ENCODE measurements at places on chromosomes 11 and 22. TPM values are rescaled to one million over a fixed set of nuclear protein-coding genes. Genes with fewer than 3 reads are reported as not detected.

GRCh38 chr11:33461369-33462125, 204.4 kb downstream of the HIPK3 start:
- DNase-seq, result no peak

- DNase-seq, result peak; percentile 0
These were observed 10.0 kb upstream of the ANKRD13D start for GRCh38 chr11:67278939-67279588.

GRCh38 chr11:3127706-3128355, 37.3 kb downstream of the OSBPL5 start:
- no peak for DNase-seq

CASP5 gene
- total RNA-seq, result not detected

DNA sequence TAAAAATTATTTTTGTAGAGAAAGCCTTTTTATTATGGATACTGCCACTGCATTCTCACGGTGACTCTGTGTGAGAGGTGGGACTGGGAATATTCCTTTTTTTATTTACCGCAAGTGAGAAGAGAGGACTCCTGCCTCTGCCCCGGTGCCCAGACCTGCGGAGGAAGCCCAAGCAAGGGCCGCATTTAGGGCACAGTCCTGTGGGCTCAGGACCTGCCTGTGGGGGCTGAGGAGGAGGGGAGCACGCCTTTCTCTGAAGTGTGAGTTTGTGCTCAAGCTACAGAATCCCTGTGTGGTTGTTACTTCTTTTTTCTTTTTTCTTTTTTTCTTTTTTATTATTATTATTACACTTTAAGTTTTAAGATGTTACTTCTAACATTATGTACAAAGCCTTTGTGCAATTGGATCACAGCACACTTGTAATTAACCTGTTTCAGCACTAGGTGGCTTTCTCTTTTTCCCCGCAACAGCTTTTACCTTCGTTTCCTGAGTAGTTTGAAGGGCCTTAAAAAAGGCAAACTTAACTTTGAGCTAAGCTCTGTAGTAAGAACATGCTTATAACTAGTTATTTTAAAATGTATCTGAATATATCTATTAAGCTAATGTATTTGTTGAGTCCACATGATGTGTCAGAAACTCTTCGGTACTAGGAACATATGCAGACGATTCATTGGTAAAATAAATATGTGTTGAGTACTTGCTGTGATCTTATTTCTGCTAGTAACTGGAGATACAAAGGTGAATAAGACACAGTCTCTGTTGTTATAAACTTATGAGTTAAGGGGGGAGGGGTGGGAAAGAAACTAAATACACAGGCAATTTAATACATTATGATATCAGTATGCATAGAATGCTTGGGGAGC, 18.3 kb downstream of the AMOTL1 start:
- no peak for DNase-seq

GRCh38 chr11:42552786-42553185, 759.0 kb upstream of the API5 start:
- DNase-seq, result no peak

- DNase-seq, result peak; percentile 94
These were observed 873 bp upstream of the SCO2 start for GRCh38 chr22:50526108-50526833.

PHF21A gene
- total RNA-seq, result 70.2 TPM

- no peak for DNase-seq
These were observed 66.9 kb downstream of the SCUBE1 start for GRCh38 chr22:43276321-43276720.

GRCh38 chr11:78698612-78699011, 123.9 kb upstream of the NARS2 start:
- DNase-seq, result no peak

GRCh38 chr22:27370987-27371386, 430.6 kb downstream of the MN1 start:
- DNase-seq, result no peak

DNA sequence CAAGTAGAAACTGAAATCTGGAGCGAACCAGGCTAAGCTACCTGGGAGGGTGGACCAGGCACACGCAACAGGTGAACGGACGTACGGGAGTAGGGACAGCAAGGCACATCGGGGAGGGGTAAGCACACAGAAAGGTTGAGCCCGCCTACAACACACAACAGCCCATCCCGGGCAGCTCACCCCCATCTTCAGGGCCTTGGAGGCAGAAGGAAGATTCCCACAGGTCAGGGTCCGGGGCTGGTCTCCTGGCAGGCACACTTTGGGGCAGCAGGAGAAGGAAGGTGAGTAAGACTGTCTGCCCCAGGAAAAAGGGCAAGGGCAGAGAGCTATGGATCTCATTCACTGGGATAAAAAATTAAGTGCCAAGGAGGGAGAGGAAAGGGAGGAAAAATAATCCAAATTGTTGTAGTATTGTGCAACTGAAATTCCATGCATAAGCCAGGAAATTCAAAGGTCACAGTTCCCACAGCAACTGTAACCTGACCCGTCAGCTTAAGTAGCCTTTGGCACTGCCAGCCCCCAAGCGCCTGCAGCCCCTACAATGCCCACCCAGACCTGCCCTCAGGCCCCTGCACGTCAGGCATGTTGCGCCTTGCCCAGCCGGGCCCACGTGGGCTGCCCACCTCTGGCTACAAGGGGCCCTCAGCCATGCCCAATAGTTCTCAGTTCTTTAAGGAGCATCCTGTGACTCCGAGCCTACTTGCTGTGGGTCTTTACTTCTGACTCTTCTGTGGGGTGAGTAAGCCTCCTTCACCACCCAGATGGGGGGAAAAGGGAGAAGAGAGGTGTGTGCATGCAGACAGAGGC, 51.8 kb downstream of the MICAL3 start:
- DNase-seq, result no peak

DNA sequence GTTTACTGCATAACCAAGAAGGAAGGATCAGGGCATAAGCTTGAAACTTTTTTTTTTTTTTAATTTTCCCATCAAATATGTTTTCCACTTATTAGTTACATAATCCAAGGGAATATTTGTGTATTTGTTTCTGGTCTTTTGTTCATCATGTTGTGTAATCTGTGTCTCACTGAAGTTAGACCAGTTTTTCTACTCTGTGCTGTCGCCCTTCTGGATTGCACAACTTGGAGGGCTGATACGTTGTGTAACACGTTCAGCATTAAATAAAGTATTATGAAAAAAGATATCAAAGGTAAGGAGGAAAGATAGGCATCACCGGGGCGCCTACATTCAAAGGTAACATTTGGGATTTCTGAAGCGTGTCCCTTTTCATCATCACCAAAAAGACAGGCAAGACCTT, 3.3 kb upstream of the E2F8 start:
- DNase-seq, result no peak

GRCh38 chr11:112270551-112271180, 10.0 kb upstream of the PLET1 start:
- no peak for DNase-seq

SLC16A8 gene
- not detected for total RNA-seq

DNA sequence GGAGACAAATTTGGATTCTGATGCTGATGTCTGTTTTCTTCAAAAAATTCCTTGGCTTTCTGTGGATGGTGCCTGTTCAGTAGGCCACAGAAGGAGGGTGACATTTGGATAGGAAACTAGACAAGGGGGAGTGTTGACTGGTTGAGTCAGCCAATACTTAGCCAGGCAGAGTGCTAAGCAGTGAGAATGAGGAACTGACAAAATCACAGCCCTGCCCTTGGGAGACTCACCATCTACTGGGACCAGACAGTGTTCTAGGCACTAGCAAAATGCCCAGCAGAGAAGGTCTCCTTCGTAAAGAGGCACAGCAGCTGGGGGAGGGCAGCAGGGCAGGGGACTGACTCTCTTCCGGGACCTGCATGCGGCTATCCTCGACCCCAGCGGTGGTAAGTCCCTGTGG, 190.2 kb downstream of the DSCAML1 start:
- peak; percentile 5 for DNase-seq

SLC22A12 gene
- total RNA-seq, result not detected

DNA sequence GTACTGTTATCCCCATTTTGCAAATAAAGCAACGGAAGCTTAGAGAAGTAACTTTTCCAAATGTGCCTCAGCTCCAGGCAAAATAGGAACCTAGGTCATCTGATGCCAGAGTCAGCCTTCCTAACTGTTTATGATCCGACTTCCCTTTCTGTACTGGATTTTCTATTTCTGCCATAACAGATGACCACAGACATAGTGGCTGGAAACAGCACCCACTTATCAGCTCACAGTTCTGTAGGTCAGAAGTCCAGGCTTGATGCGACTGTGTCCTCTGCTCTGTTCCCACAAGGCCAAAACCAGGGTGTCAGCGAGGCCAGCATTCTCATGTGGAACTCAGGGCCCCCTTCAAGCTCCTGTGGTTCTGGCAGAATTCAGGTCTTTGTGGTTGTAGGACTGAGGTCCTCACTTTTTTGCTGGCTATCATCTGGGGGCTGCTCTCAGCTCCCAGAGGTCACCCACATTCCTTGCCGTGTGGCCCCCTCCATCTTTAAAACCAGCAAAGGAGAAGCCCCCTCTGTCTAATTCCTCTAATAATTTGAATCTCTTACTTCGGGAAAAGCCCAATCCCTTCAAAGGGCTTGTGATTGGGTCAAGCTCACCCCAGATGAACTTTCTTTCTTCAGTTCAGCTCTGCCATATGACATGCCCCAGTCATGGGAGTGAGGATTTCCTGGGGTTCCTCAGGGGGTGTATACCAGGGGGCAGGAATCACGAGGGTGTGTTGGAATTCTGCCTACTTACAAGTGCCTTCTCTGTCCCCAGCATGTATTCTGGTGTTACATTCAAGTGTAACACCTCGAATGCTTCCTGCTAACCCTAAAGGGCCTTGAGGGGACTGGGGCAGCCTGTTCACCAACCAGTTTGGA, 15.3 kb downstream of the KCNJ5 start:
- DNase-seq, result no peak

GRCh38 chr22:37986371-37986770, 2.0 kb upstream of the SOX10 start:
- no peak for DNase-seq

- DNase-seq, result no peak
These were observed 13.4 kb downstream of the CD5 start for GRCh38 chr11:61115498-61116224.

DNA sequence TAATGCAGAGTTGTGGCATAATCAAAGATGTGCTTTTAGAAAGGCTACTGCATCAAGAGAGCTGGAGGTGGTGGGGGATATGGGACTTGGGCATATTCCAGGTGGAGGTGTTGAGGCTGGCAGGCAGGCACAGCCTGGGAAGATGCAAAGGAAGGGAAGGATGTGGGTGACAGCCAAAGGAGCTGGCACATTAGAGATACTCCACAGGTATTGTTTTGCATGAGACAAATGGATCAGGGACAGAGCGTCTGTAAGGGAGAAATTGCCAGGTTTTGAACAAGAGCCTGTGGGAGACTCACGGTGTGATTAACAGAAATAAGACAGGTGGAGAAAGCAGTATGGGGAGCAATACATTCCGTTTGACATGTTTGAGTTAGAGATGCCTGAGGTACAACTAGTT, 263.7 kb downstream of the NELL1 start:
- DNase-seq, result no peak

GRCh38 chr11:129643031-129643721, 172.5 kb upstream of the TMEM45B start:
- DNase-seq, result peak; percentile 58

PATZ1 gene
- total RNA-seq, result 22.9 TPM

C22orf31 gene
- not detected for total RNA-seq

SNX32 gene
- total RNA-seq, result 2.2 TPM

DNA sequence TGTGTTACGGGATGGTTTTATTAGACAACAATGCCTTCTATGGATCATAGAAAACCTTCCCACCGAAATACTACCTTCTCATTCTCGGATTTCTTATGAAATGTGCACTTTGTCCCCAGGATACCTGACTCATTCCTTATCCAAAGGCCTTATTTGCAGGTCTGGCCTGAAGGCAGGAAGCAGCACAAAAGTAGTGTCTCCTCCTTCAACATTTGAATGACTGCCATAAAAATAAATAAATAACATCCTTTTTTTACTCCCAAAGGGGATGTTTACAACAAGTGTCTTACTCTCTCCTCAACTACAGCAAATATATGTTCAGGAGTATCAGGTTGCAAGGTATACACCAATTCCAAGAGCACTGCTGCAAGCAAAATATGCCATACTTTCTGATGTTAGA, 41.6 kb upstream of the PAK1 start:
- DNase-seq, result no peak

- no peak for DNase-seq
These were observed 178.6 kb upstream of the NARS2 start for GRCh38 chr11:78753297-78753696.

DNA sequence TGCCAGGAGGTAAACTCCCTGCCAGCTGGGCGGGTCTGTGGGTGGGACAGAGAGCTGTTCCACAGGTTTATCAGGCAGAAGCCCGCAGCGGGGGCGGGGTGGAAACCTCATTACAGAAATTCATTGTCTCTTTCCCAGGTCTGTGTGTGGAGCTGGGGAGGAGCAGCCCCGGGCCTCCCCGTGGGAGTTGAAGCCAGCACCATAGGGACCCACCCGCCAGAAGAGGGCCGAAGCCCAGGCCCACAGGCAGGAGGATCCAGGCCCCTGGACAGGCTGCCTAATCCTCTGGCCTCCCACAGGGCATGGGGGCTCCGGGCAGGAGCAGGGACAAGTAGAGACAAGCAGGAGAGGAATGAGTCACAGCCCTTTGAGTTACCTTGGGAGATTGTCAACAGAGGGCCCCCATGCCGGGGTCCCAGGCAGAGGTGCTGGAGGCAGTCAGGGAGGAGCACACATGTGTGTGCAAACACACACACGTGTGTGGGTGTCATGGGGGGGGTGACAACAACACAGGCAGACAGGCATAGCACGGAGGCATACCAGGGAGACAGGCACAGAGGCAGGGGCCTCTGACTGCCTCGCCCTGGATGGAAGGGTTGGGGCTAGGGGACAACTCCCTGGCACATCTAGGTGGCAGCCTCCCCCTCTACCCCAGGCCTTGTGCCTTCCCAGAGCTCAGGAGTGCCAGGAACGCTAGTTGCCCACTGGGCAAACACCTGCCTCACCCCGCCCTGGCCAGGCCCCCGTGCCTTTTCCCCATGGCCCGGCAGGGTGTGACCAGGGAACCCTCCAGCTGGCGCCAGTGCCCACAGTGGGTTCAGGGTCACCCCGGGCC, 1.4 kb downstream of the CDC42BPG start:
- DNase-seq, result no peak

ZNRF3 gene
- total RNA-seq, result 0.94 TPM

HTR3A gene
- not detected for total RNA-seq

GRCh38 chr11:117218133-117218915, 13.5 kb downstream of the PCSK7 start:
- DNase-seq, result no peak

MYEOV gene
- 0.42 TPM for total RNA-seq

DNA sequence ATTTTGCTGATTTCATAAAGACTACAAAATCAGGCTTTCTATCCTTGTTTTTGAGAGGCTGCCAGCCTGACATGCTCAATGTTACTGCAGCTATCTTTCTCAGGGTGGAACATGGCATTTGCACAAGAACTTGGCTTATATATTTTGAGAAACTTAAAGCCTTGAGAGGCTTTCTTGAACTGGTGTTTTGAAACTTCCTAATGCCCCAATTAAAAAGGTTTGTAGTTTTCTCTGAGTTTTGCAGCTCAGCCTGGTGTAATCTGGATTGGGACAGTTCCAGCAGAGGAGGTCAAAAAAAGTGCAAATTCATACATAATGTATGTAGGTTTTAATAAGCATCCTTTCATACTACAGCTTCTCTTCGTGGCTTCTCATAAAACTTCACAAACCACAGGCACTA, 223.4 kb downstream of the FAM76B start:
- DNase-seq, result no peak

KCNJ11 gene
- total RNA-seq, result 0.29 TPM

CDHR5 gene
- total RNA-seq, result not detected
